ENCODE measurements at places on chromosomes 6 and 20. TPM values are rescaled to one million over a fixed set of nuclear protein-coding genes. Genes with fewer than 3 reads are reported as not detected.

The GDAP1L1 gene
- 0.25 TPM for total RNA-seq

The LY6G5C gene
- total RNA-seq, result 4.2 TPM

The LINC00237 gene
- not detected for total RNA-seq

The BEND6 gene
- 0.17 TPM for total RNA-seq

The PSORS1C2 gene
- total RNA-seq, result not detected

The VWA7 gene
- total RNA-seq, result 5.9 TPM

The LRRC1 gene
- total RNA-seq, result 89.4 TPM

The TINAG gene
- 28.1 TPM for total RNA-seq
